ENCODE measurements at places on chromosomes 1 and 21.

- no peak for DNase-seq
Observed at GRCh38 chr1:92483610-92484471, 2.9 kb downstream of the GFI1 start.

DNA sequence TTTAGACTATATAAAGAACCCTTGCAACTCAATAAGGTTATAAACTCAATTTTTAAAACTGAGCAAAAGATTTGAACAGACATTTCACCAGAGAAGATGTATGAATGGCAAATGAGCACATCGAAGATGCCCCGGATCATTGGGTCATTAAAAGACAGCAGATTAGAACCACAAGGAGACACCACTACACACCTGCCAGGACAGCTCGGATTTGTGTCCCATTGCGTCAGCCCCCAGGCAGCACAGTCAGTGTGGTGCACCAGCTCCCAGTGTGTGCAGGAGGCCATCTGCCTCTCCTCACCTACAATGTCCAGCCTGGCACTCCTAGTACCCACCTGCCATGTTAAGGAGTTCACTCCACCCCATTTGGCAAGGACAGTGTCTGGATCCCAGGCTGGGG, 61.1 kb upstream of the LRP8 start:
- DNase-seq: no peak

- DNase-seq: no peak
Observed at GRCh38 chr1:6757719-6758435, 27.4 kb upstream of the CAMTA1 start.

DNA sequence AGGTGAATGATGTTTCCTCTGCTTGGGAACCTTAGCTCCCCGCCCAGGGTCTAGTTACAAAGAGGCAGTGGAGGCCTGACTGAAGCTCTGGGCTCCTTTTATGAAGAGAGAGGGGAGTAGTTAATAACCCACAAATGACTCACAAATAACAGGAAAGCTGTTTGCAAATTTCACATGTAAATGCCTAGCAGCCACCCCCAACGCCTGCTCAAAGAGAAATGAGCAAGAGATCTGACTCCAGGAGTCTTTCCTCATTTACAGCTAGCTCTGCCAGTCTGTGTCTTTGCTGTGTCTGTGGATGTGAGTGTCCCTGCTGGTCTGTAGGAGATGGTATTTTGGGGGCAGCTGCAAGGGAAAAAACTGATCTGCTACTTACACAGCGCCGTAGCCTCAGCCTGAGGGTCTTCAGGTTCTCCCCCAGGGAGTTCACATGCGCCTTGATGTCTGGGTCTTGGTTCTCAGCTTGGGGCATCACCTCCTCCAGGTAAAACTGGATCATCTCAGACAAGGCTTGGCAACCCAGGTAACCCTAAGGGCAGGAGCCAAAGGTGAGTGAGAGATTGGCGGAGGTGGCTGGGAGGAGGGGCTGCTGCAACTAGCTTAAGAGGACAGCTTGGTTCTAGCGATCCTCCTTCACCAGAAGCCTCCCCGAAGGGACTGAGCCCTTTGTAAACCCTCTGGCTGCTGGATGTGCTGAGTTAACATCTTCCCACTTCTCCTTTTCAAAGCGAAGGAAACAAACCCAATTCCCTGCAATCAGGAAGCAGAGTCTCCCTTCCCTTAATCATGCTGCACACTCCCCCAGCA, at the start of gene IL19:
Gene IL19, plus strand, starts transcription at position 243 of the 807 bp plus-strand sequence. CDS start 65,890 bp downstream, outside the sequence.
- DNase-seq: no peak

- no peak for DNase-seq
Observed at GRCh38 chr21:37749132-37749531, 167.1 kb downstream of the KCNJ6 start.

Measured in foreskin fibroblast (primary cell).